ENCODE measurements at places on chromosomes 1 and 21. TPM values are rescaled to one million over a fixed set of nuclear protein-coding genes. Genes with fewer than 3 reads are reported as not detected.
A peak's percentile ranks its signal among the peaks of the same experiment; 100 is the strongest.

The FAM167B gene
- total RNA-seq: not detected

The CD53 gene
- total RNA-seq: not detected

The ACOT11 gene
- 7.1 TPM for total RNA-seq

DNA sequence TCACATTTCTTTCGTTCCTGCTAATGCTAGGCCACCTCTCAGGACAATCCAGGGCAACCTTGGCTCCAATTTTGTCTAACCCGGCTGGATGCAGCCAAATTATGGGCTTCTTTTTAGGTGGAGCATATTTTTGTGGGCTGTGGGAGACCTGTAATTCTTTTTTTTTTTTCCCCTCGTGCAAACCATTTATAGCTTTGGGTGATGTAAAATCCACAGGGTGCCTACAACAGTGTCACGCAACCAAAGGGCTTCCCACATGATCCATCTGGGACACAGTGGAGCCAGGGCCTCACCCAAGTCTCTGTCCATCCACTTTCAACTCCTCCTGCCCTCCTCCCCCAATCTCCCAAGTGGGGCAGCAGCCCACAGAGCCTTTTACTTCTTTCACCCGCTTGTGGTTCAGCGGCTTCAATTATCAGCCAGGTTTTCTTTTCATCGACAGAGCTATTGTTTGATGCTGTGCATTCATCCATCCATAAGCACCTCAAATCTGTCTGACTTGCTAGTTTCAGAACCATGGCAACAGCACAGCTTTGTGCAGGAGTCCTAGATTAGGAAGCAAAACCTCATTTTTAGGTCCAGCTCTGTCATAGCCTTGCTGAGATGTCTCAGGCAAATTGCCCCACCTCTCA lies 10.0 kb upstream of the OVAAL start:
- DNase-seq: no peak

- no peak for DNase-seq
Measured at GRCh38 chr1:225476100-225476511, 48.3 kb upstream of the LBR start.

DNA sequence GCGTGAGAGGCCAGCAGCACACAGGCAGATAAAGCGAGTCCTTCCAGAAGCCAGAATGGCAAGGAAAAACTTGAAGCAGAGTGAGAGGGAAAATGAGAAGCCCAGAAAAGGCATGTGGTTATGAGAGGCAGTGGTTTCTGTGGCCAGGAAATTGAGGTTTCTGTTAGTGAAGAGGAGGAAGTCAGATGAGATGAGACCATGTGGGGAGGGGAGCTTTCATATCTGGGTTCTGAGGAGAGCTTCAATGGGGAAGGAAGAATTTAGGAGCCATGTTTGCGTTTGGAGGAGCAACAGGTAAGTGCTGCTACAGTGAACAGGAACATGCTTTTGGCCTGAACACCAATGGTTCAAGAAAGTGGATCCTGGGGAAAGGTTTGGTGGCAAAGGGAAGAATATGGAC lies 6.1 kb upstream of the CD1A start:
- no peak for DNase-seq

DNA sequence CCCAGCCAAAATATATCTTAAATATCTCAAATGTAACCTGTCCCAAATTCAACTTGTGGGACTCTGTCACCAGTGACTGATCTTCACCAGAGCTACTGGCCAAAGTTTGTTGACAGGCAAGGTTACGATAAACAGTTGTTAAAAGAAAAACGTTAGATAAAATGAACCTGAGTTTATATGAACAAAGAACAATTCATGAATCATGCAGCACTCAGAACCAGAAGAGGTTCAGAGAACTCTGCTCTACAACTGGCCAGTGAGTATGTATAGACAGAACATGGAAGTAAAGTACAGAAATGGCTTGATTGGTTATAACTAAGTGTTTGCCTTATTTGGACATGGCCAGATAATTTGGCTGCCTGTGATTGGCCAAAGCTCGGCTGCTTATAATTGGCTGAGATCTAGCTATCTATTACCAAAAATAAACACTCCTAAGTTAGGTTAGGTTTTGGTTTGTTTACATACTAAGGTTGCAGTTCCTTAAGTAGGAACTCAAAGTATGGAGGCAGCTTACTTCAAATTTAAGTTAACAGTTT lies 25.5 kb downstream of the BTBD8 start:
- no peak for DNase-seq

DNA sequence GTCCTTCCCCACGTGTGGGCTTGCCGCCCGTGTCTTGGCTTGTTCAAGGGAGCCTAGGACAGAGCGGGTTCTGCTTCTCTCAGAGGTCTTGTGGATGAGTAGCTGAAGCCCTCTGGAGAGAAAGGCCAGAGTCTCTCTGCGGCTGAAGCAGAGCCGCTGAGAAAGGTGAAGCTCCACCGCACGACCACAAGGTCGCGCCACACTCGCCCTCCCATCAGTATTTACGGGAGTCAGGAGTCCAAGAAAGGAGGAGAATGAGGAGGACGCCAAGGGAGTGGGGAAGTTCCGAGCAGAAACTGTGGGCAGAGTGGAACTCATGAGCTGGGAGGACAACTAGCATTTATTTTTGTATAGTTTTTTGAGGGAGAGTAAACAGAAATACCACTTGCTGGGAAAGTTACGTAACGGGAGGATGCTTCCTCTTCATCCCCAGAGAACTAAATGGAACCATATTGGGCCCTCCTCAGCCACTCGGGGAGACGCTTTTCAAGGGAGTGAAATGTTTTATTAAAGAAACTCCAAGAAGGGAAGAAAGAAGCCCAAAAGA lies 51.6 kb upstream of the HAO2 start:
- no peak for DNase-seq

GRCh38 chr21:31505975-31506374 lies 153.5 kb upstream of the SOD1 start:
- peak; percentile 15 for DNase-seq

The EPHA10 gene
- total RNA-seq: 0.17 TPM

DNA sequence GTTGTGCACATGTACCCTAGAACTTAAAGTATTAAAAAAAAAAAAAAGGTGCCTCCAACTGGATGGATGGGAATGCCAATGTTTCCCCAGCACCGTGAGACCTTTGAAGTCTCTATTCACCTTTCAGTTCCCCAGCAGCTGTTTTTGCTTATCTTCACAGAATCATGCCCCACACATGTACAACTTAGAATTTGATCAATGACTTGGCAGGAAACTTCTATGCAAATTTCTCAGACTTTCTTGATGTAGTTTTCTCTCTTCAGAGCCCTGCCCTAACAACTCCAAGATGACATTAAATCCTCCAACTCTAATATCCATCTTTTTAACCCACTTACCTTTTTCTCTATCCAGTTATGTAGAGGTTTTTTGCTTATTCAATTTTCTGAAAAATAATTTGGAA lies 144.3 kb downstream of the PLPPR5 start:
- no peak for DNase-seq

DNA sequence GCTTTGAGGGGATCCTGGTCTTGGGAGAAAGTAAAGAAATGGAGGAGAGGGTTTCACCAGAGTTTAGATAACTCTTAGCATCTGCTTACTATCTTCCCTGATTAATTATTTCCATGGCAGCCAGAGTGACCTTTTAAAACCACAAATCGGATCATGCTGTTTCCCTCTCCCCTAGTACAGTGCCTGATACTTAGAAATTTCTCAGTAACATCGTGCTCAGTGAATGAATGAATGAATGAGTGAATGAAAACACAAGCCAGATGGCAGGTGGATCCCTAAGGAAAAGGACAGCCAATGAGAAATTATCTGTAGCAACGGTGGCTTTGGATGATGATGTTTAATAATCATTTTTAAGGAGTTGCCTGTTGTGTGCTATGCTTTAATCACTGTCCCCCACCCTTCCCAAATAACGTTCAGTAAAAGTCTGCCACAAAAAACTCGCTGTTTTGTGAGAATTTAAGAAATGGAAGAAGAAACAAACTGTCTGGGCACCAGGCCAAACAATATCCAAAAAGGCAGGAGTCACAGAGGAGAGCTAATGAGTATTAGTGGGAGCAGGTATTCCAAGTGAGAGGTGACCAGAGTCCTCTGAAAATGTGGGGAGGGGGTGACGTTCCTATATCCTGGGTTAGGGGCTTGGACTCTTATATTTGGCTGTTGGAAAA lies 737 bp upstream of the SMAP2 start:
- DNase-seq: no peak

The ASCL5 gene
- total RNA-seq: 0.62 TPM

The AQP10 gene
- total RNA-seq: 0.24 TPM

Data from G401 (cell line).